ENCODE measurements at places on chromosomes 12 and 14. TPM values are rescaled to one million over a fixed set of nuclear protein-coding genes. Genes with fewer than 3 reads are reported as not detected.

AMHR2 gene
- total RNA-seq, result not detected

- no peak for DNase-seq
Measured at GRCh38 chr14:104389326-104390220, 190.0 kb upstream of the C14orf180 start.

DNA sequence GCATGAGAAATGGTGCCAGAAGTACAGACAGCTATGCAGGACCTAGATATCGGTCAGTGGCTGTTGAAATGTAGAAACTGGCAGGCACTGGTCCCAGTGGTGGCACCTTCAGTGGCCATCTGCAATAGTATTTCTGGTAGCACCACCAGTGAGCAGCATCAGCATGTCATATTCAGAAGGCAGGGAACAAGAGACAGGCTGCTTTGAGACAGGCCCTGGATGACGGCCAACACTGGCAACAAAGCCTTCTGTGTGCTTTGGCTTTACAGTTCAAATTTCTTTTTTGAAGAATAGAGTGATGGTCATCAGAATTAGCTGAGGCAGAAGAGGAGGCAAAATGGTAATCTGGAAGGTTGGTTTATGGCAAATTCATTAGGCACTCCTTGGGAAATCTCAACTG lies 273.4 kb upstream of the SLC16A7 start:
- DNase-seq, result peak; percentile 45

DPF3 gene
- total RNA-seq, result 5.3 TPM

SERPINA12 gene
- total RNA-seq, result not detected

PFKM gene
- total RNA-seq, result 112 TPM

GRCh38 chr12:20643822-20644221 lies 51.3 kb upstream of the SLCO1C1 start:
- no peak for DNase-seq

DNA sequence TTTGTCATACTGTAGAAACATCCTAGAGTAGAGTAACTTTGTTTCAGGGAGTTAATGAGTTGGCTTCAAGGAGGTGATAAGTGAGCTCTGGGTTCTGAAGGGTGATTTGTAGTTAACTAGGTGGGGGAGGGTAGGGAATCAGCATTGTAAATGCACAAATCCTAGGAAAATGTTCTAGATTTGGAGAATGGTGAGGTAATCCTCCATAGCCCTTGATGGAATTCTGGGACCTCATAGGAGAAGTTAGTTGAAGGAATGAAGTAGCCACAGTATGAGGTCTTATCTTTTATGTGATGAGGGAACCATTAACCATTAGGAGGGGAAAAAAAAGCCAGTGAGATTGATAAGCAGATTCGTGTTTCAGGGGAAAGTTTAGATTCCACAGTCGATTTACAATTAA lies 8.0 kb downstream of the CNOT2 start:
- DNase-seq, result no peak

SCAF11 gene
- total RNA-seq, result 61.3 TPM

GRCh38 chr12:24743941-24744793 lies 204.7 kb downstream of the BCAT1 start:
- no peak for DNase-seq
